ENCODE measurements at places on chromosomes 6 and 20.

GRCh38 chr6:12343122-12343439 is 52.9 kb downstream of the EDN1 start:
- no peak for DNase-seq

GRCh38 chr6:36053878-36054277 is 26.3 kb downstream of the MAPK14 start:
- DNase-seq: no peak

DNA sequence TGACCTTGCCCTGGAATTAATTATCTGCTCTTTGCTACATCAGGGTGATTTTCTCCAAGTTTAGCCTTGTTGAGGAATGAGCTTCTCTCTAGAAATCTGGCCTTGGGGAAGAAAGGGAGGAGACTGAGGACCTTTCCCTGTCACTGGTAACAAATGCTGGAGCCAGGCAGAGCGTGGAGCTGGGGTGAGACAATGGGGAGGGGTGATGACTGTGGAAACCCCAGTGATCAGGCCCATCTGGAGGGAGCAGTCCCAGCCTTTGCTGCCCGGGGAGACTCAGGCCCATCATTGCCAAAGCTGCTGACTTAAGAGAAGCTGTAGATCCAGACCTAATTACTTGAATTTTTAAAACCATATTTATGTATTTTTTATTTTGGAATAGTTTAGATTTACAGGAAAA is 31.3 kb downstream of the BCAS4 start:
- no peak for DNase-seq

DNA sequence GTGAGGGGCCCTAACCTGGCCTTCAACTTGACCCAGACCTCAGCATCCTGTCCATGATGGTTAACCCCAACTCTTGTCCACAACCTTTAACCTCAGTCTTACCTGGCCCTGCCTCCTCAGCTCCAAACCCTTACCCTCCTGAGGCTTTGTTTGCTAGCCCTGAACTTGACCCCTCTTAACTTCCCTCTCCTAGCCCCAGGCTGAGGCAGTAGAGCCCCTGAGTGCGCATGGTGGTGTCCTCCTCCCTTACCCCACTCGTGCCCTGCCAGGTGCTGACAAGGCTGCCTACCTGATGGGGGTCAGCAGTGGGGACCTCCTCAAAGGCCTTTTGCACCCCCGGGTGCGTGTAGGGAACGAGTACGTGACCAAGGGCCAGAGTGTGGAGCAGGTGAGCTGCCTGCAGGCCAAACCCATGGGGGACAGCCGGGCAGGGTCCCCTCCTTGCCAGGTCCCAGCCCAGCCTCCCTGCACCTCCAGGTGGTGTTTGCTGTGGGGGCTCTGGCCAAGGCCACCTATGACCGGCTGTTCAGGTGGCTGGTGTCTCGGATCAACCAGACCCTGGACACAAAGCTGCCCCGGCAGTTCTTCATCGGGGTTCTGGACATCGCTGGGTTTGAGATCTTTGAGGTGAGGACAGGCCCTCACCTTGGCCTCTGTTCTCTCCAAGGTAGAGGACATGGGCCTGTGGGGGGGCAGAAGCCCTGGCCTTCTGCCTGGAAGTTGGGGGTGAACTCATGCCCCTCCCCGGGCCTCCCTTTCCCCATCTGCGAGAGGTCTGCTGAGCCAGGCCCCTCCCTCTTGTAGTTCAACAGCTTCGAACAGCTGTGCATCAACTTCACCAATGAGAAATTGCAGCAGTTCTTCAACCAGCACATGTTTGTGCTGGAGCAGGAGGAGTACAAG is 31.9 kb downstream of the MYH7B start:
- DNase-seq: peak; percentile 11

DNA sequence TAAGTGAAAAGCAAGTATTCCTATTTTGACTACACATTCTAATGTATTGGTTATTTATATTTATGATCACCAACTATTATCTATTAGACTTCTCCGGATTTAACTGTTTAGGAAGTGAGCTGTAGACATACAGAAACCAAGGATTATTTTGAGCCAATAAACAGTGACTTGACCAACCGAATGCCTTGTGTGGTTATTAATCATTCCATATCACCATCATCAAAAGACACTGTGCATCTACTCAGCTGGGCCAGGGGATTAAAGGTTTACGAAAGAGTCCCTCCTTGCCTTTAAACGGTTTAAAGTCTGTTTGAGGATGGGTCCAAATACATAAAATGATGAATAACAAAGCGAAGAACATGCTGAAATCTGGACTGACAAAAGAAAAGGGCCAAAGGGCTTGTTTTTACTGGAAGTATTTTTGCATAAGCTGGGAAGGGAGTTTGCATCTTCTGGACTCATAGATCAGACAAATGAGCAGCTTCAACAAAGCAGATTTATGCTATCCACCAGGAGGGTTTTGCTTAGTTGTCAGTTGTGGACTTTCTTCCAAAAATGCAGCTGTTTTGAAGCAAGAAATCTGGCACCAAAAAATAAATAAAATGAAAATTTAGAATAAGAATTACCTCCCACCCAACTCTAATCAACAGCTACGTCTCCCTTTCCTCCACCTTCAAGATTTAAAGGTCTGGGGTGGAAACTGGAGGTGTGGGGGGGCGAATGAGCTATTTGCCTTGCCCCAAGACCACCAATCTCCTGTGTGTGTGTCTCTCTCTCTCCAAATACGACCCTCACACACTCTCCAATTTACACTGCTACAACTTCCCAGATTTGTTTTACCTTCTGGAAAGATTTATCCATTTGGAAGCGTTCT is 33.6 kb upstream of the ID4 start:
- DNase-seq: no peak

Measured in NCI-H2171 treated with DMSO at 0.1 percent for 48 hours (cell line).